ENCODE measurements at places on chromosomes 7 and 10. TPM values are rescaled to one million over a fixed set of nuclear protein-coding genes. Genes with fewer than 3 reads are reported as not detected.

The ABCB4 gene
- 2.9 TPM for total RNA-seq

The AZGP1 gene
- not detected for total RNA-seq

The FRMPD2 gene
- total RNA-seq = not detected

The CNTNAP2 gene
- total RNA-seq = 0.81 TPM

The LIPN gene
- total RNA-seq = not detected

The BEND7 gene
- total RNA-seq = 16.8 TPM

The HOXA13 gene
- total RNA-seq = not detected

The PHKG1 gene
- not detected for total RNA-seq

The MSS51 gene
- 0.76 TPM for total RNA-seq

The TSPAN14 gene
- 96.6 TPM for total RNA-seq

The PTPRZ1 gene
- total RNA-seq = not detected
